ENCODE measurements at places on chromosomes 7 and 10. TPM values are rescaled to one million over a fixed set of nuclear protein-coding genes. Genes with fewer than 3 reads are reported as not detected.

DNA sequence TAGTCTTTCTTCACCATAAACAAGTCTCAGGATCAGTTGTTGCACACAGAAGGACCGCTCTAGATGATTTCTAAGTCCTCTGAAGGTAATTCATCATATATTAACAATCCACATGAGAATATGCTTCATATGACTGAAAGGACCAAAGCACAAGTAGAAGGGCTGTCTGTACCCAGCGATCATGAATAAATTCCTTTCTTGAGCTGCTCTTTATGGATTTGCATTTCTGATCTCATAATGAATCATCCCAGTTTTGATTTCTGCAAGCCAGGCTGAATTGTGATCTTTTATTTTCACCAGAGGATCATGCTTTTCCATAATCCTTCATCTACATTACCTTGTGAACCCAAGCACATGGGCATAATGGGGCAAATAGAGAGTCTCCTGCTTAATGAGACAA is 675.6 kb downstream of the MAGI2 start:
- H3K4me3 ChIP-seq = no peak overlapping the region
- H3K36me3 ChIP-seq = no peaks in the 10 kb centered on the region
- no peaks in the 10 kb centered on the region for H3K27me3 ChIP-seq
- DNase-seq = no peak
- no peak overlapping the region for H3K27ac ChIP-seq
- no peaks in the 10 kb centered on the region for H3K4me1 ChIP-seq

PAPOLB gene
- 1.4 TPM for total RNA-seq

RBM48 gene
- total RNA-seq = 10.0 TPM

- H3K4me1 ChIP-seq = no peaks in the 10 kb centered on the region
- H3K27me3 ChIP-seq = no peaks in the 10 kb centered on the region
- no peak for DNase-seq
- H3K27ac ChIP-seq = peak overlapping the region; percentile 41
Measured at GRCh38 chr7:134480202-134480601, 21.3 kb upstream of the AKR1B1 start.

DNA sequence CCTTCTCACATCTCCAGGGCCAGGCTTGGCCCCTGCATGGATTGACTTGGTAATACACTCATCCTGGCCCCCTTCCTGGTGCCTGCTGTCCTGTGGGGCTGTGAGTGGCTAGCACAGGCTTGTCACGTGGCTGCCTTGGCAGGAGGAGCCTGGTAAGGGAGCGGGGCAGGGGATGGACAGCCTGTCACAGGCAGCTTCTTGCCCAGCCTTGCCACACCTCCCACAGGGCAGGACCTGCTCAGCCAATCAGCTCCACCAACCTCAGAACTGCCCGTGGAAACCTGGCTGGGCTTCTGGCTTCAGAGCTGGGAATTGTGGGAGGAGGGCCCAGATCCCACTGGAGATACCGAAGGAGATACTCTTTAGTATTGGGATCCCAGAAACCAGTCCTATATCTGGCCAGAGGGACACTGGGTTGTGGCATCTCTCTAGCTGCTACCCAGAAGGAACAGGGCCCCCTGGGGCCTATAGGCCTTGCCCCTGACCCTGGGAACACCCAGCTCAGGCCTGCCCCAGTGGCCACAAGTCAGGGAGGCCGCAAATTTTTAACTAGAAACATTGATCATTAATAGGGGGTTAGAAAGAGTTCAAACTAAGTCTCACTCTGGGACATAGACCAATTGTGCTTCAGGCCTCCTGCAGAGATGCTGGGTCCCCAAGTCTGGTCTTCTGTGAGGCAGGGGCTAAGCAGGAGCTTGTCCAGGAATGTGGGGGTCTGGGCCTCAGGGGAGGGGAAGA is at the start of gene HOGA1:
HOGA1 (plus strand) TSS at position 330 of the 738 bp plus-strand sequence; CDS start at position 645, 315 bp downstream.
- H3K27ac ChIP-seq = peak within 1 kb of the TSS; percentile 69
- DNase-seq = peak; percentile 54
- no peaks in the 10 kb centered on the region for H3K27me3 ChIP-seq
- H3K36me3 ChIP-seq = no peaks in the 10 kb centered on the region

GRCh38 chr7:43535810-43536585 is 46.9 kb upstream of the STK17A start:
- peaks cover 41% of the 10 kb centered on the region for H3K4me1 ChIP-seq
- no peaks in the 10 kb centered on the region for H3K36me3 ChIP-seq
- no peaks in the 10 kb centered on the region for H3K27me3 ChIP-seq
- no peak overlapping the region for H3K4me3 ChIP-seq

SFXN2 gene
- 7.2 TPM for total RNA-seq

C10orf67 gene
- 0.44 TPM for total RNA-seq

OPN4 gene
- total RNA-seq = not detected
